ENCODE measurements at places on chromosomes 13 and 19.
A peak's percentile ranks its signal among the peaks of the same experiment; 100 is the strongest.

DNA sequence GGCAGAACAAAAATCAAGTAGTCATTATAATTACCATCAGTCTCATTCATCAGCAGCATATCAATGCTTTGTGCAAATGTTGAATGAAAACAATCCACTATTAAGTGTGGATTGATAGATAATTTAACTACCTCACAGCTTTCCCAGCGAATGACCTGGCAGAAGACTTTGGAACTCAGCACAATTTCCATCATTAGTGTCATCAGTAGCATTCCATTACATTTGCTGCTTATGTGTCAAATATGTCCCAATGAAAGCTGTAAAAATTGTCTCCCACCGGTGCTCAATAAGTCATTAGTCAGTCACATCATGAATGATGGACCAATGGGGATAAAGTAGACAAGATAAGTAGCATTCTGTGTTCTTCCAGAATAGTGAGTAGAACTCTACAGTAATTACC, 1513.5 kb upstream of the PRR20A start:
- DNase-seq = no peak

DNA sequence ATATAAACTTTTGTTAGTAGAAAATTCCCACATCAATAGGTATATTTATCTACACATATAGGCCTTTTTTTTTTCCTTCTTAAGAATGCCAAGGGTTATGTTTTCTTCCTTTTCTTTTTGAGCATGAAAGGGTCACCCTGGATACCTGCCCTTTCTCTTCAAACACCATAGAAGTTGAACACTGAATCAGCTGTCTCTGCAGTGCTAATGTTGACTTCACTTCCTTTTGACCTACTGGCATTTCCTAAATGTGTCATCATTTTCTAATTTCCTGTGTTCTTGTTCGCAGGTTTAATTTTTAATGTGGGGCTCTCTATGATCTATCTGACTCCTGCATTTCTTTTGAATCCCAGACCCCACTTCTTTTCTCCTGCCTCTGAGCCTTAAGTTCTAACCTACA, 532.0 kb downstream of the GPC6 start:
- DNase-seq = no peak

DNA sequence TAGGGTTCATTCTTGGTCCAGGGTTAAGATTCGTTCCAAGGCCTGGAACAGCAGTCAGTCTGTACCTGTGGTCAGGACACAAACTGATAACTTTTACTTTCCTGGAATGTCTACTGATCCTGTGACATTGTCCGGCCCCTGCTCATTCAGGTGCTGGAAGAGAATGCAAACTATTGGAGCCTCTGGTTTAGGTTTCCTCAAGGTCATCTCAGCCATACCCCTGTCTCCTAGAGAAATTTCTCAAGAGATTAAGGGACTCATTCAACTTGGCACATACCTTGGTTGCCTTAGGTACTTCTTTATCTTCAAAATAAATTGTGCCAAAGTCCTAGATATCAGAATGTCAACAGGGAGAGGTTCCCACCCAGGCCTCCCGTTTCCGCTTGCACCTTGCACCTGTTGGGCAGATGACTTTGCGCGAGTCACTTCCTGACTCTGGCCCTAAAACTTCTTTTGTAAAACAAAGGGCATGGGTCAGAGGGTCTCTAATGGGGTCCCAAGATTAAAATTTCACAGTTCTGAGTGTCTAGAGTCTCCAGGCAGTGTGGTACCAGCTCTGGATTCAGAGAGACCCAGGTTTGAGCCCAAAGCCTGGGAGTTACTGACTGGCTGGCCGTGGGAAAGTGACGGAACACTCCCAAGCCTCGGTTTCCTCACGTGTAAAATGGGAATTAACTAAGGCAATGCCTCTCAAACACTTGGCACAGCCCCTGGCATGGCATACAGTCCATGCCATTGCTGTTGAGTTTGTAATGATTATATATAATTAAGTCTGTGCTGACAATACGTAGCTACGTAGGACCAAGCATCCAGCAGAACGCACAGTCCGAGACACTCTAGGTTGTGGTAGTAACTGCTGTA, 25.8 kb upstream of the CYP2S1 start:
- no peak for DNase-seq

GRCh38 chr19:52231154-52231910, 38.1 kb upstream of the ZNF766 start:
- DNase-seq = peak; percentile 18

DNA sequence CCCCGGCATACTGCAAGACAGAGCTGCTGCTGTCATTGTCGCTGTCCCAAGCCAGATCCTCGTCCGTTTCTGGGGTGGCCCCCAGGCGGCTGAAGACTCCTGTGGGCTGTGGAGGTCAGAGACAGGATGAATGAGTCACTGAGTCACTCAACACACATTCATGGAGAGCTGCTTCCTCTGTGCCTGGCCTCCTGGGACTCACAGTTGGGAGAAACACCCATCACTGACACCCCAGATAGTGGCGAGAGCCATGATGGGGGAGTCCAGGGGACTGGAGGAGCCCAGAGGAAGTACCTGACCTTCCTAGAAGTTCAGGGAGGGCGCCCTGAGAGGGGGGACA, 26.0 kb downstream of the C19orf47 start:
- DNase-seq = peak; percentile 42

- DNase-seq = no peak
These were observed 30.3 kb upstream of the CEACAM1 start for GRCh38 chr19:42558450-42559150.

- DNase-seq = no peak
These were observed 683.9 kb upstream of the KLHL1 start for GRCh38 chr13:70792121-70792520.

- no peak for DNase-seq
These were observed 465.7 kb downstream of the TBC1D4 start for GRCh38 chr13:75016225-75016624.

DNA sequence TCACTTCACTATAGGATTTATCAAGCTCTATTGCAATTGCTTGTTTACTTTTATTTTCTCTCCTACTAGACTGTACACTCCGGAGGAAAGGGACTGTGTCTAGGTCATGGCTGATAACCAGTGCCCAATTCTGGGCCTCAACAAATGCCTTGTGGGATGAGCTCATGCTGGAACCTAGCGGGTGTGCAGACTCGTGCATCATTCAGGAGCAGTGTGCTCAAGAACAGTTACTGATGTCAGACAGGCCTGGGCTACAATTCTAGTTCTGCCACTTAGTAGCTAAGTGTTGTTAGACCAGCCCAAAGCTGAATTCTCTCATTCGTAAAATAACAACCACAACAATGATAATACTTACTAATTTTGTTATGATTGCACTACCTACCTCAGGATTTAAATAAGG, 95.4 kb downstream of the CYSLTR2 start:
- peak; percentile 51 for DNase-seq

GRCh38 chr19:33392341-33393285, 19.1 kb downstream of the CEBPG start:
- DNase-seq = no peak

- no peak for DNase-seq
These were observed 6.7 kb downstream of the ZBTB32 start for GRCh38 chr19:35710784-35711723.

All from EH (cell line).